Fibroblast of lung (primary cell): ENCODE measurements at places on chromosomes 6 and 20. TPM values are rescaled to one million over a fixed set of nuclear protein-coding genes. Genes with fewer than 3 reads are reported as not detected.
A peak's percentile ranks its signal among the peaks of the same experiment; 100 is the strongest.

GRCh38 chr20:35699957-35700624 lies 886 bp downstream of the ROMO1 start:
- no peaks in the 10 kb centered on the region for H3K27me3 ChIP-seq
- no peak for DNase-seq
- peaks cover 14% of the 10 kb centered on the region for H3K4me1 ChIP-seq
- peak overlapping the region; percentile 98 for H3K27ac ChIP-seq
- peaks cover 8% of the 10 kb centered on the region for H3K36me3 ChIP-seq
- peak overlapping the region; percentile 100 for H3K4me3 ChIP-seq

- no peak overlapping the region for H3K27ac ChIP-seq
- H3K36me3 ChIP-seq: no peaks in the 10 kb centered on the region
- DNase-seq: peak; percentile 38
- H3K27me3 ChIP-seq: peaks cover 3% of the 10 kb centered on the region
Observed at GRCh38 chr6:28794175-28795002, 129.4 kb downstream of the TRIM27 start.

DNA sequence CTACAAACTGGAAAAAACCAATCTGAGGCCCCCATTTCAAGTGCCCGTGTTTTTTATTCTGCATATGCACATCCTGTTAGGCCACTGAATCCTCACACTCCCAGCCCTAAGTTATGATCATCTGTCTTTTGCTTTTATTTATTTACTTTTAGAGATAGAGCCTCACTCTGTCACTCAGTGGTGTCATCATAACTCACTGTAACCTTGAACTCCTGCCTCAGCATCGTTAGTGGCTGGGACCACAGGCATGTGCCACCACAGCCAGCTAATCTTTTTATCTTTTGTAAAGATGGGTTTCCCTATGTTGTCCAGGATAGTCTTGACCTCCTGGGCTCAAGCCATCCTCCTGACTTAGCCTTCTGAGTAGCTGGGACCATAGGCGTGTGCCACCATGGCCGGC lies 29.6 kb upstream of the CLDN20 start:
- H3K4me3 ChIP-seq: no peak overlapping the region
- DNase-seq: no peak
- no peak overlapping the region for H3K27ac ChIP-seq
- H3K36me3 ChIP-seq: no peaks in the 10 kb centered on the region
- no peaks in the 10 kb centered on the region for H3K4me1 ChIP-seq

DNA sequence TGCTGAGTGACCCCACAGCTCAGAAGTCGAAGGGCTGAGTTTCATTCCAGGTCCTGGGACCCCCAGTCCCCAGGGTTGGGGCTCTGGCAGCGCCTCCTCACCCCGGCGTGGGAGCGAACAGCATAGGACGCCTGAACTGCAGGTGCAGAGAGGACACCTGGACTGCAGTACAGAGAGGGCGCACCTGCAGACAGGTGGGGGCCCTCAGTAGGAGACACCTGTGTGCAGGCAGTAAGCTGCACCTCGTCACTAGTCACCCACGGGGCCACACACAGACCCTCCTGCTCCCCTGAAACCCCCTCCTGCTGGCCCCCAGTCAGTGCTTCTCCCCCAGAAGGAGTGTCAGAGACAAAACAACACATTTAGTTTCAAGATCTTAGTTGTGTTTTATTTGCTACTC lies 8.6 kb upstream of the NKAIN4 start:
- no peaks in the 10 kb centered on the region for H3K36me3 ChIP-seq
- no peak overlapping the region for H3K4me3 ChIP-seq
- H3K27me3 ChIP-seq: peaks cover 34% of the 10 kb centered on the region

- no peak overlapping the region for H3K4me3 ChIP-seq
- H3K27ac ChIP-seq: no peak overlapping the region
- H3K36me3 ChIP-seq: no peaks in the 10 kb centered on the region
- DNase-seq: no peak
- no peaks in the 10 kb centered on the region for H3K27me3 ChIP-seq
- H3K4me1 ChIP-seq: no peaks in the 10 kb centered on the region
Observed at GRCh38 chr6:167706313-167707109, 120.2 kb upstream of the AFDN start.

Gene ECT2L
- under 0.01 and 0.17 TPM in 2 replicates for total RNA-seq
